ENCODE measurements at places on chromosomes 7 and 10.

DNA sequence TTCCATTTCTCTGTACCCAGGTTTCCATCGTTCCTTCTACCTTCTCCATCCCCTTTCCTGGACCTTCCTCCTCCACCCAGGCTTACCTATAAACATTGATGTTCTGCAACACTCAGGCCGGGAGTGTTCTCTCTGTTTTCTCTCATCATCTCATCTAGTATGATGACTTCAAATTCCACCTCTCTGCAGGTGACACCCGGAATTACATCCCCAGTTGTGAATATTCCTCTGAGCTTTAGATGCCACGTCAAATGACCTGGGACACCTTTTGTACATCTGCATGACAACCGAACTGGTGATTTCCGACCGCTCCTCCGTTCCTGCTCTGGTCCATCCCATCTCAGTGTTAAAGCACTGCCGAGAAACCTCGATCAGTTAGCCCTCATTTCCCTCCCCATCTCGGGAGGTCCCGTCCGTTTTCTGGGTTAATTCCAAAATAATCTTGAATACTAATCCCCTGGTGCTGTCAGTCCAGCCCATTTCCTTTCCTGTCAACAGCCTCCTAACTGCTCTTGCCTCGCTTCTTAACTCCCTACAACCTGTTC is 76.7 kb upstream of the SAMD8 start:
- no peak for DNase-seq

- DNase-seq: peak; percentile 15
Measured at GRCh38 chr7:64951250-64951848, 39.5 kb downstream of the ZNF117 start.

GRCh38 chr7:137967143-137968018 is 34.5 kb downstream of the CREB3L2 start:
- no peak for DNase-seq

DNA sequence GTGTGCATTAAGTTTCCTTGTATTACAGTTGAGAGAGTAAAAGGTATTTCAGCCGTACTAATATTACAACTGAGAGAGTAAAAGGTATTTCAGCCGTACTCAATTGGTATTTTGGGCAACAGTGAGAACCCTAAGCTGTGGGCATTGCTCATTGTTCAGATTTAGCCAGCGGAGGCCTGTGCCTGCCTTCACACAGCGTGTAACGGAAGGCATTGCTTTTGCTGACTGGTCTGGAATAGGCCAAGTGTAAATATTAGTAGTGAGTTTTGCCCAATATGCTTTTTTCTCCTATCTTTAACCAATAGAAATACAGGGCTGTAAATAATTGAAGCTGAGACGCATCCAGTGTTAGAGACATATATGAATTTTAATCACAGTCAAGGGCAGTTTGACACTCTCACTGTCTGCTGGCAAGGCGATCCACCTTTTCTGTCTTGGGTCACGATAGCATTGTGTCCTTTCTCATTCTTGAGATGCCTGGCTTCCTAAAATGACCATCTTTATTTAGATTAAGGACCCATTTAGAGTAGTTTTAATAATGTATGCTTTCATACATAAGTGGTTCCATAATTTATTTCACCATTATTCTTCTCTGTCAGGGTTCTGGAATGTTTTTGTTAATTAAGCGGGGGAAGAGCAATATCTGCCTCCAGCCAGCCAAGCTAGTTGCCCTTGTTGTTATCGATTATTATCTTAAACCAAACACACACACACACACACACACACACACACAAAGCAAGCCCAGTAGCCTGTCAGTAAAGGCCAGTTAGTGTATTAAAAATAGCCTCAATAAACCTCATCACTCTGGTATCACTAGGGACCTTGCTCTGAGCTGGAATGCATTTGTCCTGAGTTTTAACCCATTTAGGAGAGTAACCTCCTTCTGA is 130.7 kb downstream of the CELF2 start:
- no peak for DNase-seq

GRCh38 chr10:123519861-123520260 is 146.3 kb upstream of the GPR26 start:
- DNase-seq: no peak

GRCh38 chr7:15487896-15488295 is 73.9 kb downstream of the AGMO start:
- no peak for DNase-seq

- DNase-seq: no peak
Measured at GRCh38 chr10:2529945-2530344, 537.4 kb upstream of the PFKP start.

DNA sequence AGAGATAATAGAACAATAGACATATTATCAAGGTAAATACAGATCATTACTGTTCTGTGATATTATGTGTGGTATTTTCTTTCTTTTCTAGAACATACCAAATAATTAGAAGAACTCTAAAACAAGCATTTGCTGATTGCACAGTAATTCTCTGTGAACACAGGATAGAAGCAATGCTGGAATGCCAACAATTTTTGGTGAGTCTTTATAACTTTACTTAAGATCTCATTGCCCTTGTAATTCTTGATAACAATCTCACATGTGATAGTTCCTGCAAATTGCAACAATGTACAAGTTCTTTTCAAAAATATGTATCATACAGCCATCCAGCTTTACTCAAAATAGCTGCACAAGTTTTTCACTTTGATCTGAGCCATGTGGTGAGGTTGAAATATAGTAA is 185.5 kb downstream of the CFTR start:
- no peak for DNase-seq

DNA sequence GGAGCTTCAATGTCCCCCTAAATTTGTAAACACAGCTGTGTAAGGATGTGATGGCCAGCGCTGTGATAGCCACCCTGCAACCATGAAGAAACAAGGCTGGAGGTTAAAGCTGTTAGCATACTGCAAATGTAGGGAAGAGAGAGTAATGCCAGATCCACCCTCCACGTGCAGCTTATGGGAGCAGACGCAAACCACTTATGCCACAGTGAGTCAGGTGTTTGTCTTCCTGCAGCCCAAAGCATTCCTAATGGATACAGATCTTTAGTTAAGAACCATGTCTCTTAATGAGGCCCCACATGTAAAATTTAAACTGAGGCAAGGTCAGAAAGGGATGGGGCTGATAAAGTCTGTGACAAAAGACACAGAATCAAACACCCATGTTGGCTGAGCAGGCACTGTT is 13.6 kb upstream of the MYL7 start:
- no peak for DNase-seq

- no peak for DNase-seq
Measured at GRCh38 chr10:90937645-90938258, 16.9 kb upstream of the ANKRD1 start.

- no peak for DNase-seq
Measured at GRCh38 chr10:4649886-4650508, 176.0 kb upstream of the AKR1E2 start.

Measured in NCI-H1930 (cell line).